ENCODE measurements at places on chromosomes 7 and 10.

- DNase-seq: no peak
These were observed 929.1 kb downstream of the REEP3 start for GRCh38 chr10:64450312-64450711.

DNA sequence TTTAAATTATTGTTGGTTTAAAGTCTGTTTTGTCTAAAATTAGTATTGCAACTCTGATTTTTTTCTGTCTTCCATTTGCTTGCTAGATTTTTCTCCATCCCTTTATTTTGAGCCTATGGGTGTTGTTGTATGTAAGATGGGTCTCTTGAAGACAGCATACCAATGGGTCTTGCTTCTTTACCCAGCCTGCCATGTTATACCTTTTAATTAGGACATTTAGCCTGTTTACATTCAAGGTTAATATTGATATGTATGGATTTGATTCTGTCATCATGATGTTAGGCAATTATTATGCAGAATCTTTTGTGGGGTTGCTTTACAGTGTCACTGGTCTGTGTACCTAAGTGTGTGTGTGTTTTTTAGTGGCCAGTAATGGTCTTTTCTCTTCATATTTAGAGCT, 281.4 kb upstream of the CSTF2T start:
- no peak for DNase-seq

GRCh38 chr10:123938890-123939289, 47.3 kb upstream of the CPXM2 start:
- no peak for DNase-seq

GRCh38 chr10:47253030-47253637, 46.9 kb upstream of the GDF10 start:
- no peak for DNase-seq

- DNase-seq: no peak
These were observed 20.3 kb upstream of the ETV1 start for GRCh38 chr7:14009453-14010418.

DNA sequence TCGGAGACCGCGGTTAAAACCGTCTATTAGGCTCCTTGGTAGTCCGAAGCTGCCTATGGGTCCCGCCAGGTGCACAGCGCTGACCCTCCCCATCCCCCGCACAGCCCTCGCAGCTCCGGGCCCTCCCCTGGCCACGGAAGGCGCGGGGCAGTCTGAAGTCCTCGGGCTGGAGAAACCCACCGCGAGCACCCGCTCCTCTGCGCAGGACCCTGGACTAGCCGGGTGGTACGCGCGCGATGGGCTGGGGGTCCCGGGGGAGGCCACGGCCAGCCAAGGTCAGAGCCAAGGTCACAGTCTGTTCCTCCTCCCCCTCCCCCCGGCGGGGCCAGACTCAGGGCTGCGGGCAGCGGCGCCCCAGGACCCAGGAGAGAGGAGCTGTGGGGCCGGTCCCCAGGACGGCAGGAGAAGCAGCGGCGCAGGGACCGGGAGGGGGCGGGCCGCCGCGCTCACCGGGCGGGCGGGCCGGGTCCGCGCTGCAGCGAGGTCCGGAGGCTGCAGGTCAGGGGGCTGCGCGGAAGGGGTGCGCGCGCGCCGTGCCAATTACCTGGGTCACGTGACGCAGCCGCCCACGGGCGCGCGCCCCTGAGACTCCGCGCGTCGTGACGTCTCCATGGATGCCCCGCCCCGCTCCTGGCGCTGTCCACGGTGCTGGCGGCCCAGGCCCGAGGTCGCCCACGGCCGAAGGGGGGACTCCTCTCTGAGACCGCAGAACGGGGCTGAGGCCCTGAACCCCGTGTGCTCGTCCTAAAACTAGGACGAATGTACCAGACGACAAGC, at the start of gene OGDHL:
Gene OGDHL (minus strand): TSS at position 535 of the 777 bp plus-strand sequence. CDS start 3,731 bp downstream, outside the sequence.
- DNase-seq: peak; percentile 56

DNA sequence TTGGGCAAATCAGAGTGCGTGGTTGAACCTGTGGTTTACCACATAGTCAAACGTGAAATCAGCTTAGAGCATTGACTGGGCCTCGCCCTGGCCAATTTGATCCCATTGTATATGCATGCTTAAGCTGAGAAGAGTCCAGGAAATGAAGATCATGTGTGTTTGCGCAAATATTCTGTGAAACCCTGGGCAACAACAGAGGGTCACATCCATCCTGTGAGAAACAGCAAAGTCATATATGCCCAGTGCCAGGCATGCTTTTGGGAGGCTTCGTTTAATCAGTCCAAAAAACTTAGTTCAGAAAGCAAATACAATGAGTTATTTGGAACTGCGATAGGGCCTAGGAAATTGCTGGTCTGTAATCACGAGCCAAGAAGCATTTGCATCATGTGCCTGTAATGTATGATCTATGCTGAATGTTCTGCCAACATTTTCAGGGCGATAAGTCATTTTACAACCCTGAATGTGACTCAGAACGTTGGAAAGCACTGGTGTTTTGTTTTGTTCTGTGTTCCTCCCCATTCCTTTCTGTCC, 412.1 kb upstream of the CELF2 start:
- DNase-seq: no peak

DNA sequence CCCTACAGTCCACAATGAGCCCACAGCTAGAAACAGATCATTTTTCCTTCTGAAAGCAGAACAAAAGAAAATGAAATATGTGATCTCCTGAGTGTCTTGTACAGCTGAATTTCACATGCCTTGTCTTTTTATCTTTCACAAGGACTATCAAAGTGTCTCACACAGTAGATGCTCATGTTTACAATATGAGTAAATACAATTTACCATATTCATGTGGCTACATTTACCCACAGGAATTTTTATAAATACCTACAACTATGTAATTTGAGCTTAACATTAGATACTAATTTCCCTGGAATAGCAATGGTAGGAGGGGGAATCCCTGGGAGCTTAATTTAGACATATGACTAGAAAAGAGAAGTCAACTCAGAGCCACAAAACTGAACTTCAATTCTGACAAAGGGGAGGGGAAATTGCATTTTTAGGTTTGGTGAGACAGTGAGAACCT, 186.2 kb downstream of the MACC1 start:
- no peak for DNase-seq

DNA sequence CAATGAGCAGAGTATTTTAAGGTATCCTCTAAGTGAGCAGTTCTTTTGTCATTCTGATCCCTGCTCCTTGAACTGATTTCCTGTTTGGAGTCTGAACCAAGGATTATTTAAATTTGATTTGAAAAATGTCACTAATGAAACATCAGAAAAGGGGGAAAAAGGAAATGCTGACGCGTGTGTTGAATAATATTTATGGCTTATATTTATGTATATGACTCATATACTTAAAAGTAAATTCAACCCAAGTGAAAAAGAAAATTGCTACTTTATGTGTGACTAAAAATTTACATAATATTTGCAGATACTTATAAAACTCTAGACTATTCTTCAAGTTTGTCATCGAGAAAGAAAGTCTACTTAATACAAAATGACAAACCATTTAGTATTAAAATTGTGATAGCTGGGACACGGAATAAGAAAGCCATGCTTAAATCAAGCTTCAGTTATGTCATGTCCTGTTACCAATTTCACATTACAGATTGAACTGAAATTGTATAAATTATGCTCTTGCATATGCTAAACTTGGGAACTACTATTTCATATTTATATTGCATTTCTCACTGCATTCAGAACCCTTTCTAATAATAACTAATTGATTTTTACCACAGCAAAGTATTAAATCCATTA, 649.9 kb downstream of the MAGI2 start:
- no peak for DNase-seq

GRCh38 chr7:136870866-136871487, 2.5 kb downstream of the CHRM2 start:
- no peak for DNase-seq

DNA sequence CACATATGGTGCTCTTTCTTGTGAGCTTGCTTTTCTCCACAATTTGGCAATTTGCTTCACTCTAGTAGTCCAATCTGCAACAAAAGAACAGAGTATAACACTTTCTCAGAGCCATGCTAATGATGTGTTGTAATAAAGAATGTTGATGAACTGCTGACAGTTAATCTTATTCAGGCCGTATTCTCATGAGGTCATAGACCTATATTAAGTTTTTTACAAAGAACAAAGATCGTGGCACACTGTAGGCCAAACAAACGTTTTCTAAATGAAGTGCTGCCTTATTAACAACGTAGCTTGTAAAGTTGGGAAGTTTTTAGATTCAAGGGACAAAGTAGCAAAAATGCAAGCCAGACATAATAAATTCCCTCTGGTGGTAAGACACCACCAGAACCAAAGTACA, 160.1 kb downstream of the GALNT11 start:
- no peak for DNase-seq

DNA sequence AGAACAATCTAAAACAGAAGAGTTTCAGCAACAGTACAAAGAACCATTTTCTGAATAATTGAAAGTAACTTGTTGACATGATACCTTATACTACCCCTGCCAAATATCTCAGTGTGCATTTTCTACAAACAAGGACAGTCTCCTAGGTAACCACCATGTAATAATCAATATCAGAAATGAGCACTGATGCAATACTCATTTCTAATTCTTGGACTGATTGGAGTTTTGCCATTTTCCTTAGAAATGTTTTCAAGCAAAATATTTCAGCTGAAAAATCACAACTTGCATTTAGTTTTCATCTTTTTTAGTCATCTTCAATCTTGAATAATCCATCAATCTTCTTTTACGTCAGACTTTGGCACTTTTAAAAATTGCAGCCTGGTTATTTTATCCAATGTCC, 420.2 kb downstream of the CDC14C start:
- no peak for DNase-seq

DNA sequence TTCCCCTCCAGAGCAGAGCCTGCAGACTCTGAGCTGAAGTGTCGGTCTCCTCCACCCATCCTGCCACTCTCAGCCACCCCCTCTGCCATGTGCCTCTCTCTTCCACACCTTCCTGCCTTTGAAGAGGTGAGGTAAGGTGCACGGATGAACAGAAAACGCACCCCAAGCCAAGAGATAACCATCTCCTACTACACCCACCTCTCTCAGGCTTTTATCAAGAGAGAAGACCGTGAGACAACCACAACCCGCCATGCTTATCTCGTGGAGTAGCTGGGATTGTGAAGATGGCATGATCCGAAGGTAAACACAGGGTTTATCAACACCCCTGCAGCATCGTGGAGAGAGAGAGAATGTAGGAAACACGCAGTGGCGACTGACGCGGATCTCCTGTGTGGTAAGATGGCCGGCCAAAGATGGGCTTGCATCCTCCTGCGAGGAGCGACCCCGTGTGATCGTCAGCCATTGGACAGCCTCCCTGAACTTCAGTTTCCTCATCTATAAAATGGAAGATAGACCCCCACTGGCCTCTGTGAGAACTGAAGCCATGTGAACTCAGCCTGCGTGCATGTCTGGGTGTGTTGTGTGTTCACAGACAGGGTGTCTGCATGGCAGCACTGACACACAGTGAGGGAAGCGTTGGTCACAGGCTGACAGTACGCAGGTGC, 219.0 kb downstream of the DIP2C start:
- DNase-seq: peak; percentile 73

- DNase-seq: no peak
These were observed 52.6 kb downstream of the MCU start for GRCh38 chr10:72744566-72744965.

DNA sequence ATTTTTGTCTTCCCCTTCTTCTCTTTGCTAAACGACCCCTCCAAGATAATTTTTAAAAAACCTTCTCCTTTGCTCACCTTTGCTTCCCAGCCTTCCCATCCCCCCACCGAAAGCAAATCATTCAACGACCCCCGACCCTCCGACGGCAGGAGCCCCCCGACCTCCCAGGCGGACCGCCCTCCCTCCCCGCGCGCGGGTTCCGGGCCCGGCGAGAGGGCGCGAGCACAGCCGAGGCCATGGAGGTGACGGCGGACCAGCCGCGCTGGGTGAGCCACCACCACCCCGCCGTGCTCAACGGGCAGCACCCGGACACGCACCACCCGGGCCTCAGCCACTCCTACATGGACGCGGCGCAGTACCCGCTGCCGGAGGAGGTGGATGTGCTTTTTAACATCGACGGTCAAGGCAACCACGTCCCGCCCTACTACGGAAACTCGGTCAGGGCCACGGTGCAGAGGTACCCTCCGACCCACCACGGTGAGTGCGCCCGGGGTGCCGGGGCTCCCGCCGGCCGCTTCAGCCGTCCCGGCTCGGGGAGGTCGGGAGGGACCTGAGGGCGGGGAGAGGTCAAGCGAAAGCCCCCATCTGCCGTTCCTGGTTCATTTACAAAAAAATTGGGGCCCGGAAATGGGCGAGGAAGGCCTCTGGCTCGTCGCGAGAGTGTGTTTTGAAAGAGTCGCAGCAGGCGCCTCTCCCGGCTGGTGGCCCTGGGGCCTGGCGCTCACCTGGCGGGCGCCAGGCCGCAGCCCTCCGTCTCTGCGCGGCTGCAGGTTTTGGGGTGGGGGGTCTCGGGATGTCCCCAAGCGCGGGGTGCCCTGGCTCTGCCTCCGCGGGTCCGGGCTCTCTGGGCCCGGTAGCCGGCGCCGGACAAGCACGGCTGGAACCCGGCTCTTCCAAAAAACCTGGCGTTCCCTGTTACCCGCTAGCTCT, 1.2 kb downstream of the GATA3 start:
- no peak for DNase-seq

DNA sequence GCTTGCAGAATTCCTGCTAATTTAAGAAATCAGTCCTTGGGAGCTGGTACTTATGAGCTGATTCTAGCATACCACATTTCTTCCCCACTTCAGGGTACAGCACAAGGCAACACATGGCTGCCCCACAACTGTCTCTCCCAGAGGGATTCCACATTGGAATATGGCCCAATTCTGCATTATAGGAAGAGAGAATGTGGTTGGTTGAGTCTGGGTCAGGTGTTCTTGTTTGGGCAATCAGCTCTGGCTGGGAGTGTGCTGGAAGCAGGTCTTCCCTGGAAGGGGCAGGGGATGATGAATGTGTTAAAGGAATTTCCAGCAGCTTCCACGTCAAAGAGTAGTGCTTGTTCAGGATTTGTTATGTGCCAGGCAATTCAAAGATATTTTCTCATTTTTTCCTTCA, 95.7 kb downstream of the BUB3 start:
- no peak for DNase-seq

GRCh38 chr7:1024331-1024841, 20.0 kb upstream of the GPR146 start:
- no peak for DNase-seq

DNA sequence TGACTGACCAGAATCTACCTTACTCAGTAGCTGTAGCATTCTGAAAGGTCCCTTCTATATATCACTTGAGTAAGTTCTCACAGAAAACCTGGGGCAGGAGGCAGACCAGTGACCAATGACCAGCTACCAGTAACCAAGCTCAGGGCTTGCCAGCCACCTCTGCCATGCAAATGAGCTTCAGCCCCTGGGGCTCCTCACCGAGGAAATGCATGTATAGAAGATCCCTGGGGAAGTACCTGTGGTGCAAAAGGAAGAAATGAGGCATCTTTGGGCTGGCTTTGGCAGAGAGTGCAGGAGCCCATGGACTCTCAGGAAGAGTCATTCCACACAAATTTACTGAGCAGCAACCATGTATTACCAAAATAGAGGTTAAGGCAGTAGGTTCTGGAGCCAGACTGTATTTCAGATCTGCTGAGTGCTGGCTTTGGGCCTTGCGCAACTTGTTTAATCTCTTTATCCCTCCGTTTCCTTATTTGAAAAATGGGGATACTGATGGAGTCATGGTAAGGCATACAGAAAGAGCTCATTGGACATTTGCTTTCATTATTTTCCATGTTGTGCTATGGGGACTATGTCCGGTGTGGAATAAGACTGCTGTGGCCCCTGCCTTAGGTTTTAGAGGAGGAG, 41.1 kb upstream of the FAM204A start:
- no peak for DNase-seq

- no peak for DNase-seq
These were observed 54.3 kb downstream of the BMPER start for GRCh38 chr7:33959676-33960075.

- DNase-seq: no peak
These were observed 64.3 kb downstream of the ELAPOR2 start for GRCh38 chr7:86995052-86995725.
